Activated naive CD4-positive, alpha-beta T cell treated with anti-CD3 and anti-CD28 coated beads, Interleukin-2, amount 10 ng/mL, durations not matched to agents 5 hours and 36 hours (primary cell): ENCODE measurements at places on chromosomes 2 and 18. TPM values are rescaled to one million over a fixed set of nuclear protein-coding genes. Genes with fewer than 3 reads are reported as not detected.

Gene MAP2
- not detected for total RNA-seq

Gene DNAJC27
- total RNA-seq: 8.5 TPM

Gene ASAP2
- total RNA-seq: 0.34 TPM

Gene ABCG5
- not detected for total RNA-seq

Gene POTEC
- not detected for total RNA-seq

Gene EFHD1
- total RNA-seq: 7.1 TPM

Gene ALPP
- total RNA-seq: not detected

Gene KIF5C
- total RNA-seq: 2.9 TPM

Gene CD207
- total RNA-seq: not detected

Gene CLEC4F
- not detected for total RNA-seq

Gene ELOA2
- total RNA-seq: not detected

Gene TMEM169
- 3.0 TPM for total RNA-seq

Gene IRS1
- 9.6 TPM for total RNA-seq

Gene STARD6
- not detected for total RNA-seq
